ENCODE measurements at places on chromosomes 4 and X.

- DNase-seq, result no peak
Measured at GRCh38 chr4:101419336-101420135, 72.2 kb upstream of the PPP3CA start.

GRCh38 chrX:8504451-8504850 is 39.8 kb downstream of the VCX3B start:
- DNase-seq, result no peak

- peak; percentile 7 for DNase-seq
Measured at GRCh38 chrX:155048977-155049619, 21.8 kb downstream of the CMC4 start.

GRCh38 chr4:78766650-78767049 is 9.5 kb upstream of the BMP2K start:
- no peak for DNase-seq

DNA sequence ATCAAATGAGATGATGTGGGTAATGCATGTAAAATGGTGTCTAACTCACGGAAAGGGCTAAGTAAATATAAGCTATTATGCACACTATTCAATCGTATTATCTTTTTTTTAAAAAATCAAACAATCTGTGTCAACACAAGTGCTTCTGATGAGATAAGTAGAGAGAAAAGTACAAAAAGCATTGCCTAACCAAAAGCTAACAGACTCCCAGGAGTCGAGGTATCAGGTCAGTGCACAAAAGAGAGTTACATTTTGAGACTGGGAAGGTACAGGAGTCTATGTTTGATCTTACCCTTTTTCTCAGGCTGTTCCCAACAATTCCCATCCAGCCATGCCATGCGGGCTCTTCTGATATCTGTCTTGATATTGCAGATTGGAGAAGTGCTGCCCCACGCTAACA is 203.3 kb upstream of the ZIC3 start:
- no peak for DNase-seq

GRCh38 chr4:115780835-115781234 is 667.4 kb upstream of the NDST4 start:
- no peak for DNase-seq

- no peak for DNase-seq
Measured at GRCh38 chr4:106541253-106541652, 172.7 kb upstream of the GIMD1 start.

- no peak for DNase-seq
Measured at GRCh38 chrX:110123331-110123782, 120.4 kb downstream of the TMEM164 start.

DNA sequence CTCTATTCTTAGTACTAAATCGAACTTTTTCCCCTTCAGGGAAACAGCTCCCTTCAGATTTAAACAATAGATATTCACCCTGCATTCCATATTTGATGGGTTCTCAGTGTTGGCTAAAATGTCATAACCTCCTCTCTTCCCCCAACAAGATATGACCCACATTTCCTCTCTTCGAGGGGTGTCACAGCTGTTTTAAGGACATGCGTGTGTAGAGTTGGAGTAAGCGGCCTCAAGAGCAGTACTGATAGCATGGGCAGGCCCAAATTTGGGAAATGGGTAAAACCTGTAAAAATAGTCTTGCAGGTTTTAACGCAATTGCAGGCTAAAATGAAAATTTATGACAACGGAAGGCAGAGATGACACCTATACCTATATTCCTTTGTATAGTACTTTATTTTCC is 28.7 kb downstream of the SAT1 start:
- no peak for DNase-seq

DNA sequence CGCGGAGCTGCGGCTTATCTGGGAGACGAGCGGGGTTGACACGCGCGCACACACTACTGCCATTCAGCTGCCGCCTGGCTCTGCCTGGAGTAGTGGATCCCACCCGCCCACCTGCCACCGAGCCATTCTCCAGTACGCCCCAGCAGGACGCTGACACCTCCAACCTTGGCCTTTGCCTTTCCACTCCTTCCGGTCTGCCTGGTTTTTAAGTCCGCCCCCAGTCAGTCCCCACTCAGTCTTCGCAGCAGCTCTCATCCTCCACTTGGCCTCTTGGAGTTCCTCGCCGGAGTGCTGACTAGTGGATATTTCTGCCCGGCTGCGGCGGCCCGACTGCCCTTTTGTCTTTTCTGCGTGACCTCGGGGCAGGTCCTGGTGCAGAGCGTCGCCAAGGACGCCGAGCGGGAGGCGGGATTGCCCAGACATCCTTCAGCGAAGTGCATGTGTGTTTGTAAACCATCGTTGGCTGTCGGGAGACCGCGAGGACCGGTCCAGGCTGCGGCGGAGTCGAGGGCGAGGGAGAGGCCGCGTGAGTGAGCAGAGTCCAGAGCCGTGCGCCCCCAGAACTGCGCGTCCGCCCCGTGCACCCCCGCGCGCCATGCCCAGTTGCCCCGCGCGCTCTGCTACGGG is 1.1 kb downstream of the SLIT2 start:
- DNase-seq, result no peak

Measured in stimulated activated CD8-positive, alpha-beta memory T cell treated with anti-CD3 and anti-CD28 coated beads, Interleukin-4, amount 100 ng/mL, for 24 hours (primary cell).